ENCODE measurements at places on chromosomes 12 and 14.

DNA sequence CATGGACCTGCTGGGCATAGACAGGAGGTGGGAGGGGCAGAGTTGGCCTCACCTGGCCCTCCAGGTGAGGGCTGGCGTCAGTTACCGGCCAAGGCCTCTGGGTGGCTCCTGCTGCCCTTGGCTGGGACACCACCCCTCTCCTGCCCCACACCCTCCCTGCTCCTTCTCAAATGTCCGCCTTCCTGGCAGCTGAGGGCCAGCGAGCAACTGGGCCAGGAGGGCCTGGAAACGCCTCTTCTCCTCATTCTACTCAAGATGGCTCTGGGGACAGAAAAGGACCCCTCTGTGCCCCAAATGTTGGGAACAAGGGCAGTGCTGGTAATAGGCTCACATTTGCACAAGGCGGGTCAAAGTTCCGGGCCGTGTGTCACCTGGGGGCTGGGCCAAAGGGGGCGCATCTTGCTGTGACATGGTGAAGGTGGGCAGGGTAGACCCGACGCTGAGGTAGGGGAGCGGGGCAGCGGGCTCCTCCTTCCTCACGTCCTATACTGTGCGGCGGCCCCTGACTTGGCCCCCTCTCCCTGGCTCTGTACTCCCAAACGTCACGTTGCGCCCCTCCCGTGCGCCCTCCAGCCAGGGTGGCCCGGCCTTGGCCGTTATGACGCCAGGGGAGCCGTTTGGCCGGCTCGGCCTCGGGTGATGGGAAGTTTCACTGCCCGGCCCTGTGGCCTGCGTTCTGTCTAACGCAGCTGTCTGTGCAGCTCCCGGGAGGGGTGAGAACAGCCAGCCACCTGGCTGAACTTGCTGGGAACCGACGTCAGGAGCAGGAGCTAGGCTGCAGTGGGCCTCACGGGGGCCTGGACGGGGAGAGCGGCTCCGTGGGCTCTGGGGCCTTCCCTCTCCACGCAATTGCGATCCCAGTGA is 18.0 kb upstream of the DLK1 start:
- DNase-seq = no peak

- peak; percentile 33 for DNase-seq
Observed at GRCh38 chr12:94980577-94980976, 22.9 kb downstream of the NDUFA12 start.

DNA sequence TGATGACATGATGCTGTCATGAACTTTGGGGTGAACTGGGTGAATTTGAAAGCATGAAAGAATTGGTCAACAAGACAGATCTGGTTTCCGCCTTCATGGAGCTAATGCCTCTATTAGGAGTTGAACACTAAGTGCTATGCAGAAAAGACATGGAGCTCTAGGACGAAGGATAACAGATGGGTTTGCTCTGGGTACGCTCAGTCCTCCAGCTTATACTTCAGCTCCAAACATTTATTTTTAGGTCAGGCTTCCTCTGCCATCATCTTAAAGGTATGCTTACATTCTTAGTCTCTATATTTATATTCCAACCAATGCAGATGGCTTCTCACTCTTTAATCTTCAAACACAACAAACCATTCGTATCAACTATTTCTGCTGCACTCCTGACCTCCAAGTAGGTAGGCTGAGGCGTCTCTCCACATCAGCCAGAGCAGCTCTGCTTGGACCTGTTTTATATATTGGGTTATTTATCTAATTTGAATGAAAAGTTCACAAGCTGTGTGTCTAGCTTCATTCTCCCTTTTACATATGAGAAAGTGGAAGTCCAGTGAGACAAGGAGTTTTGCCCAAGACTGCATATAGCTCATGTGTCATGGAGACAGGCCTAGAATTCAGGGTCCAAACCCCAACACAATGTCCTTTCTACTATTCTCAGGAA is 226.3 kb downstream of the SPTSSA start:
- no peak for DNase-seq

DNA sequence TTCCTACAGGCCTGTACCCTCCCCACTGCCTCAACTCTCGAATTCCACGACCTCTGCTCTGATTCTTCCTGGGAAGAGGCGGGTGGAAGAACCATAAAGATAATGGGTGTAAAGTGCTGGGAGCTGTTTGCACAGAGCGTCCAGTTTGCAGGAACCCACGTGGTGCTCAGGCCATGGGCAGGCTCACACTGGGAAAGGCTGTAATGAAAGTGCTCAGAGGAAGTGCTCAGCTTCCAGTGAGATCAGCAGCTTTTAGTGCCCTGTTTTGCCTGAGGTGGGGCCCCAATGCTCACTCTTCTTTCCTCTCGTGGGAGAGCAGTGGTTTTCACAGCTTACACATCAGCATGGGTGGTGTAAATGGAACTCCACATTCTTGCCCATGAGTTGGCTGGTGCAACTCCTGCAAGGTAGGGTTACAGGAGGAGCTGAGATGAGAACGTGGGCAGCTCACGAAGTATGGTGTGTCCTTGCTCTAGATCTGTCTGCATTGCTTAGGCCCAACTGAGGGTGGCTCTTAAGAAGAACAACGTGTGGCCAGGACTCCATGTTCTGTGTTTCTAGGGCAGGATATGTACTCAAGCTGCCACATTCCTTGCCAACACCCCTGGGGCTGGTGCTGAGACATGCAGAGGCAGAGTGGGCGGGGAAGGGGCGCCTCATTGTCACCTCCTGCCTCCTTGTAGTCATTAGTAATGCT is 2.9 kb downstream of the TMEM63C start:
- DNase-seq = no peak

DNA sequence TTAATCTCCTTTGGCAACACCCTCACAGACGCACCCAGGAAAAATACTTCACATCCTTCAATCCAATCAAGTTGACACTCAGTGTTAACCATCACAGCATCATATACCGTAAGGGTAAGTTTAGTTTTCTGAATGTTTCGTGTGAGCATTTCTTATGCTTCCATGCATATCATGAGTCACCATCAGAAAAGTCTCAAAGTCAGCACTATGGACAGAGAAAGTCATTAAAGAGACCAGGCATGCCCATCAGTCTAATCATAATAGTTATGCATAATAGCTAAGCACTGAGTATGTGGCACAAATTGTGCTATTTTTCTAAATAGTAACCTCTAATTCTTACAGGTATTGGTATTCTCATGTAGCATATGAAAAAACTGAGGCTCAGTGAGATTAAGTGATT is 158.8 kb upstream of the PRMT8 start:
- no peak for DNase-seq

DNA sequence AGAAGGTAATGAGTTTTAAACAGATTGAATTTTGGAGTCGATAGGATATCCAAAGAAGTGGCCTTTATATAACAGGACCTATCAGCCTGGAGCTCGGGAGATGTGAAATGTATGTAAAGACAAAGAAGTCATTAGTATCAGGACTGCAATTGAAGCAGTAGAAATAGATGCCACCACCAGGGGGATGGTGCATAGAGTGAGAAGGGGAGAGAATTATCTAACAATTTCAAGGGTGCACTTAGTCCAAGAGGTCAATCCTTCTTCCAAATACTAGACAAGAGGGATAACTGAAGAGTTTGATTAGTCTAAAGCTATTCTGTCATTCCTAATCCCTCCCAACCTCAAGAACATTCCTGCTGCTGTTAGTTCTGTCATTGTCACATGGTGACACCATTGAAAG is 127.8 kb downstream of the CFAP54 start:
- DNase-seq = peak; percentile 7

DNA sequence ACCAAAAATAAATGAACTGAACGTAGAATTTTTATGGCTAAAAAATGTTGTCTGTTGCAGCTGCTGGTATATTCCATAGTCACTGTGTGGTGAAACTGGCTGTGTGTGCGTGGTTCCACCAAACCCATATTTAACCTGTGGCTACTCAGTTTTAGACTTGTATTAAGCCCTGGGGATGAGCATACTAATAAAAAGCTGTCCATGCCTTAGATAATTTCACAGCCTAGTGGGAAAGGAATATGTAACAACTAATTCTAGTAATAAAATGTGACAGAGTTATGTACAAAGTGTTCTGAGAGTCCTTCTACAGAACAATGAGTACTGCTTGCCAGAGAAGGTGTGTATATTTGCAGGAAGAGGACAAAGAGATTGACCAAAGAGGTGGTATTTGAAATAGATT is 125.5 kb downstream of the TMTC3 start:
- DNase-seq = no peak

- DNase-seq = no peak
Observed at GRCh38 chr14:42222924-42223471, 616.3 kb downstream of the LRFN5 start.

DNA sequence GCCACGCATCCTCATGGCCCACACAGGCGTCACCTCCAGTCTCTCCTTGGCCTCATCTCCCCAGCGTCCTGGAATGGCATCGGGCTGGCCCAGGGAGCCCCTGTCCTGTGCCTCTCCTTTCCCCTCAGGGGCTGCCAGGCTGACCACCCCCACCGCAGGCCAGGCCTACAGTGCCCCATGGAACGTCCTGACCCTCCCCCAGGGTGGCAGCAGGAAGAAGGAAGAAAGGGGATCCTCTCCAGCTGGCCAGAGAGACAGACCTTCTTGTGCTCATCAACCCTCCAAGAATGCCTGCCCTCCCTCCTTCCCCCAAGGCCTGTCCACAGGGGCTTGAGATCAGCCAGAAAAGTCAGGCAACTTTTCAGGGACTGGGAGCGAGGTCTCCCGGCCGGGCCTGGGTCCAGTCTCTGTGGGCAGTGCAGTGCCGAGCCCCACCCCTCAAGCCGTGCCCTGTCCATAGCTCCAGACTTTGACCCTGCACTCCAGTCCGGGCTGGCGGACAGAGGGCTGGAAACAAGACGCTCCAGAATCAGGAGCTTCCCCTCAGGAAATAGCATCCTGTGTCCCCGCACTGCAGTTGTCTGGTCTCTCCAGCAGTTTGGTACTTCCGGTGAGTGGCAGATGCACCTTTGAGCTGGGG is at the start of gene DAO:
Gene DAO (plus strand): TSS at position 478 of the 640 bp plus-strand sequence. CDS start 4,915 bp downstream, outside the sequence.
- no peak for DNase-seq

- DNase-seq = no peak
Observed at GRCh38 chr12:100845095-100845494, 50.5 kb downstream of the ANO4 start.

GRCh38 chr14:89574420-89574819 is 157.4 kb upstream of the FOXN3 start:
- no peak for DNase-seq

DNA sequence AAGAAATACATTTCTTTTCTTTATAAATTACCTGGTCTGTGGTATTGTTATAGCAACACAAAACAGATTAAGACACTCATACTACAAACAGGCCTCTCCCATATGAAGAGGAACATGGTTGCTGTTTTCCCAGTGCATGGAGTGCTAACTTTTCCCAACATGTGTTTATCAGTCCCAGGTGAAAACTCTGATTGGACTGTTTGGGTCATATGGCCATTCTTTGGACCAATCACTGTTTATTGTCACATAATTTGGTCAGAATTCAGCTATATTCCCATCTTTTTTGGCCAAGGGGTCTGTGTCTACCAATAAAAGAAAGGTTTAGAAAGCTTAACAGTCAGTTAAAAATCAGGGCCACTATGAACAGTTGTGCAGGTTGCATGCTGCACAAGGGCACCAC is 35.4 kb upstream of the CCDC60 start:
- no peak for DNase-seq

- DNase-seq = no peak
Observed at GRCh38 chr12:43235721-43236120, 316.3 kb downstream of the ADAMTS20 start.

DNA sequence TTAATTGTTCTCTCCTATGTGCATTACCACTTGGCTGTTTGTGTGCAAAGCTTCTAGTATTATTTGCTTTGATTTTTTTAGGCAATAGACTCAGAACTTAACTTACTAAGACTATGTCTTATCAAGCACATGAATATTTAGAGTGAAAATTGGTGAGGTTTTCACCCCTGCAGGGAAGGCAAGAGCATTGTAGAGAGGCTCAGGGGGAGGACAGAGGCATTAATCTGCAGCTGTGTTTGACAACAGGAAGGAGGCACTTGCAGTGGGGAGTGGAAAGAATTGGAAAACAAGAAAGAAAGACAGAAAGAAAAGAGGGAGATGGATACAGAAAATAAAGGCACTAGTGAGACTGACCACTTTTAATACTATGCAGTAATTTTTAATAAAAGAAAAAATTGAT is 431.6 kb downstream of the PDZRN4 start:
- DNase-seq = no peak

DNA sequence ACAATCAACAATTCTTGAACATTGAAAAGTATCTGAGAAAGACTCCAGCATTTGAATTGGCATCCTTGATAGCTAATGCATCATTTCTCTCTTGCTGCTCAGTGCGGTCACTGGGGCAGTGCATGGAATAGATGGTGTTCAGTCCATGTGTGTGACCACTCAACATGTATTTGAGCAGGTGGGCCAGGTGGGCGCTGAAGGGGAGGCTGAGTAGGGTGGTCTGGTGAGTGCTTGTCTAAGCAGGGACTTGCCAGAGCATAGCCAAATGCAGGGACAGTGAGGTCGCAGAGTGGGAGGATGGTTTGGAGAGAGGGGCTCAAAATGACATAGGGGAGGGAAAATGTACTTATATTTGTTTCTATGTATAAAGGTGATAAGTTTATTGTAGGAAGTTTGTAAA is 409.0 kb downstream of the TMEM121 start:
- no peak for DNase-seq

- DNase-seq = peak; percentile 38
Observed at GRCh38 chr12:96195845-96196451, 1.8 kb downstream of the ELK3 start.

DNA sequence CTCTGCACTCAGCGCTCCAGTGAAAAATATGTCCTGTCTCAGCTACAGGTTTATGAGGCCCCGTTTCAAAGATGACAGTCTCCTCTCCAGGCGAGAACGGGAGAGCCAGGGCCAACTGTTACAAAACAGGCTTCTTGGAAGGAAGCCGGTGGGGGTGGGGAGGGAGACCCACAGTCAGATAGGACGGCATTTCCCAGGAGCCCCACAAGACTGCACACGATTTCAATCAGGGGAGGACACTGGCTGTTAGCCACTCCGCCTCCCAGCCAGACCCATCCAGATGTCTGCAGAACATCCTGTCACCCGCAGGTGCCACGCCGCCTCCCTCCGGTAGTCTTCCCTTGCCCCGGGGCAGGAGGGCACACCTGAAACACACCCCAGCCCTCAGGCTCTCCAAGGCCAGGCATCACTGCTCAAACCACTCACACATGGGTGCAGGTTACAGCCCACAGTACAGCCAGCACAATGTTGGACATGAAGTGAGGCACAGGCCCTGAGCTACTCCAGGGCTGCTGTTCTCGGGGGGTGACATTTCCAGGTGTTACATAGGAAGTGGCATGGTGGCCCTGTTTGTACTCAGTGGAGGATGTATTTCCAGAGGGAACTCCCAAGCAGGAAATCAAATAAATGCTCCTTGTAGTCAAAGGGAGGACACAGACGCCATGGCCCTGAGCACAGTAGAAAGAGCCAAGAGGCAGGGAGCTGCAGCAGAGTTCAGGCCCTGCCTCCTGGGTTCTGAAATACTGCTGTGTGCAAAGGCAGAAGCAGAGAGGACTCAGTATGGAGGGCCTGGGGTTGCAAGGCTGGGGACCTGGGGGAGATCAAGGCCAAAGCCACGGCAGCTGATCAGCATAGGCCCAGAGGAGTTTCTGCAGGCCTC is 138.1 kb downstream of the BCL11B start:
- no peak for DNase-seq

DNA sequence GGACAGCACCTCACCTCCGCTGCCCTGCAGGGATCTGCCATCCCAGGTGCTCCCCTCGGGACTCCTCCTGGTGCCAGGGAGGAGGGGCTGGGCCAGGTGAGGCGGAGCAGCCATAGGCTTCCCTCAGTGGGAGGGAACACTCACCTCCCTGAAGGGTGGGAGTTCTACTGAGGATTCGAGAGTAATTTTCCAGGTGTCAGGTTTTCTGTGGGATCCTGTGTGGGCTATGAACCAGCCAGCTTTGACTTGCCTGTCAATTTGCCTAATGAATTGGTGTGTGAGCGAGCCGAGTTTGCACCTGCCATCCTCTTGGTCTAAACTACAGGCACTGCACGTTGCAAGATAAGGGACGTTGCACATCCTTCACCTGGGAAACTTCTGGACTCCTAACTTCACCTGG is 50.3 kb downstream of the NOC4L start:
- no peak for DNase-seq
